ENCODE measurements at places on chromosomes 1 and 21.
A peak's percentile ranks its signal among the peaks of the same experiment; 100 is the strongest.

- no peak for DNase-seq
Observed at GRCh38 chr1:188904201-188904600, 1573.5 kb downstream of the BRINP3 start.

- no peak for DNase-seq
Observed at GRCh38 chr1:56975446-56975845, 9.6 kb upstream of the C8B start.

DNA sequence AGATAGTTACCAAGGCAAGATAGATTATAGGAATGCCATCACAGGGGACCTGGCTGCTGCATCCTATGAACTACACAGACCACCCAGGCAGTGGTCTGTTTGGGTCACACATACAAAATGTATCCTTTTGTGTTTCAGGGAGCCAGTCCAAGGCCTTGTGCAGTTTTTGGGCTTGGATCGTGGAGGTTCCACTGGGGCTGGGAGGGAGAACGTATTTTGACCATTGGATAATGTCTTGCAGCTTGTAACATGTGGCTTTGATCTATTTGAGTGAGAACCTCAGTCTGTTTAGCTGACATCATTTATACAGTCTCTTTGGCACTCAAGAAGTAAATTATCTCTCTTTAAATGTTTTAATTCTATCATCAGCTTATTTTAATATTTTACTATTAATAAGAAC, 147.3 kb downstream of the DUSP10 start:
- no peak for DNase-seq

GRCh38 chr21:39510240-39510639, 58.5 kb downstream of the SH3BGR start:
- no peak for DNase-seq

DNA sequence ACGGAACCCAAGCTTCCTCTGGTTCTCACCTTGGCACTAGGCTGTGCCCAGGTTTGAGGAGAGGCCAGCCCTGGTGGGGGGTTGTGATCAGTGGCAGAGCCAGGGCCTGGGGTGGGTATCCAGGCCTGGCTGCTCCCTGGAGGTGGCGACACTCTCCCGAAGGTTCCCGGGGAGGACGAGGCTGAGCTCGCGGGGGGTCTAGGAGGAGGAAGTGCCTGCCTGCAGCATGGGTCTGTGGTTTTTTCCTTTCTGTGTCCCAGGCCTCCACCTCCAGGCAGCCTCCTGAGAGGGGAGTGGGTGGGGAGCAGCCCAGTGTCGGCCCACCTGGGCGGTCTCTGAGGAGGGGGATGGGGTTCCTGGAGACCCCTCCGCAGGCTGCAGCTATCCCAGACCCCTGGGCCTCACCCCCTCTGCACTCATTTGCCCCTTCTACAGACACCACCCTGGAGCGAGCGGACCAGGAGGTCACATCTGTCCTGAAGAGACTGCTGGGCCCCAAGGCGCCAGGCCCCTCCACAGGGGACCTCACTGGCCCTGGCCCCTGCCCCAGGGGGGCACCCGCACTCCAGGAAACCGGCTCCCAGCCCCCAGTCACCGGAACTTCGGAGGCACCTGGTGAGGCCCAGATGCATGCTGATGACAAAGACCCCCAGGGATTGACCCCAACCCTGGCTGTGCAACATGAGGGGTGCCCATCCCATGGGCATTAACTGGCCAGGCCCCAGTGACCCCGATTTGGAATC, 44.3 kb downstream of the TRIM11 start:
- DNase-seq, result no peak

DNA sequence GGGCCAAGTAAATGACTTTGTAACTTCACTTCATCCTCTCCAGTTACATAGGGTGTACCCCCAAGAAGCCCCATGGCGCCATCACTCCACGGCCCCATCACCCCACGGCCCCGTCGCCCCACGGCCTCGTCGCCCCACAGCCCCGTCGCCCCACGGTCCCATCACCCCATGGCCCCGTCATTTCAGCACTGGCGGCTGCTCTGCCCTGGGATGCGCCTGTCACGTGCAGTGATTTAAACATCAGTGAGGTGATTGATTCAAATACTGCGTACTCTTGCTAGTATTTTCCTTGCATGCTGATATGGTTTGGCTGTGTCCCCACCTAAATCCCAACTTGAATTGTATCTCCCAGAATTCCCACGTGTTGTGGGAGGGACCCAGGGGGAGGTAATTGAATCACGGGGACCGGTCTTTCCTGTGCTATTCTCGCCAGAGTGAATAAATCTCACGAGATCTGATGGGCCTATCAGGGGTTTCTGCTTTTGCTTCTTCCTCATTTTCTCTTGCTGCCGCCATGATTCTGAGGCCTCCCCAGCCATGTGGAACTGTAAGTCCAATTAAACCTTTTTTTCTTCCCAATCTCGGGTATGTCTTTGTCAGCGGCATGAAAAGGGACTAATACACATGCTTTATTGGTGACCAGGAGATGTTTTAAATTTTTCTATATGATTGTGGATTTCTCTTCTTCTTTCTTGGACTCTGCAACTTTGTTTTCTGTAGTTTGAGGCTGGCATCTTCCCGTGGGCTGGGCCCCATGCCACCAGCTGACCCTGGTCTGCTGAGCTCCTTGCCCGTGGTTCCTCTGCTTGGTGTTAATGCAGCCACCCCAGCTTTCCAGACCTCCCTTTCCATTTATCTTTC, 50.1 kb upstream of the PCBP3 start:
- DNase-seq, result no peak

GRCh38 chr1:186118724-186119123, 256.3 kb downstream of the TPR start:
- DNase-seq, result no peak

DNA sequence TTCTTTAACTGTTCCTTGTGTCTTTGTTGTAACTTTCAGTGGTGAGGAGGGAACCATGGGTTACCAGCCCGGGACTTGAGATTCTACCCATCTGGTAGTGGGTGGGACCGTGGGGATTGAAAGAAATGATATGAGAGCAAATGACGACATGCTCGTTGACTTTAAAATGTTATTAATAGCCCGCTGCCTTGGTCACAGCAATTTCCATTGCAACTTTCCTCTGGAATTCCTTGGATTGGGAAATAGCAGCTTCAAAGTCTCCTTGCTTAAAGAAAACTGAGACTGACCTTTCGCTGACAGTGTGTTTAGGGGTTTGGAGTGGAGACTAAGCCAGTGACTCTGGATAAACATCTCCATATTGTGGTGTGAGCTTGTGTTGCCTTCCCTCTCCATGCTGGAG, 44.2 kb upstream of the MARK1 start:
- DNase-seq, result peak; percentile 15

DNA sequence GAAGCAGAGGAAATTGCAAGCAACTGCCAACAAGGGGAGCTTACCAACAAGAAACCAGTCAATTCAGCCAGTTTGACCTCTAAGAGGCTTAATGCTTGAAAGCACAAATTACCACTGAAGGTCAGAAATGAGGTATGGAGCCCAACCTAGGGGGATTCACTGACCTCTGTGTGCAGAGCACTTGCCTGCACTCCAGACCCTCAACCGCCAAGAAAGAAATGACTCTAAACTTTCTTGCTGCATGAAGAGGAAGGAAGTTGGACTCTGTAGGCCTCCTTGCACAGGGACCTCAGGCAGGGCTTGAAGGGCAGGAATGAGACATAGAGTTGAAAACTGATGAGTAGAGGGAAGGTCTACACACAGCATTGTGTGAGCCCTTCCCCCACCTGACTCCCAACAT, 10.0 kb downstream of the ARMH1 start:
- DNase-seq, result no peak

DNA sequence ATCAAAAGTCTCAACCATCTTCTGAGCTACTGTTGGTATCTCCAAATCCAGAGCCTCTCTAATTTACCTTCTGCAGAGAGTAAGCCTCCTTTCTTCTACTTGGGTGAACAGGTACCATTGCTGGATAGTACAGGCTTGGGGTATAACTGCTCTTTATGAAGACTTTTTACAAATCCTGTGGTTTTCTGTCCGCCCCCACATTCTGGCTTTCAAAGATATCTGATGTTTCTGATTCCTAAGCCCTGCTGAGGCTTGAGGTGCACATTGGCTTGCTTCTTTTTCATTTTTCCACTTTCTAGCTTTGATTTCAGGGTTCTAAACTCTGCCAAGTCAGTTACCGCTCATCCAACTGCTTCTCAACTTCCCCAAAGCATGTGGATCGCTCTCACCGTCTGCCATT, 37.1 kb downstream of the TENT5C start:
- no peak for DNase-seq

DNA sequence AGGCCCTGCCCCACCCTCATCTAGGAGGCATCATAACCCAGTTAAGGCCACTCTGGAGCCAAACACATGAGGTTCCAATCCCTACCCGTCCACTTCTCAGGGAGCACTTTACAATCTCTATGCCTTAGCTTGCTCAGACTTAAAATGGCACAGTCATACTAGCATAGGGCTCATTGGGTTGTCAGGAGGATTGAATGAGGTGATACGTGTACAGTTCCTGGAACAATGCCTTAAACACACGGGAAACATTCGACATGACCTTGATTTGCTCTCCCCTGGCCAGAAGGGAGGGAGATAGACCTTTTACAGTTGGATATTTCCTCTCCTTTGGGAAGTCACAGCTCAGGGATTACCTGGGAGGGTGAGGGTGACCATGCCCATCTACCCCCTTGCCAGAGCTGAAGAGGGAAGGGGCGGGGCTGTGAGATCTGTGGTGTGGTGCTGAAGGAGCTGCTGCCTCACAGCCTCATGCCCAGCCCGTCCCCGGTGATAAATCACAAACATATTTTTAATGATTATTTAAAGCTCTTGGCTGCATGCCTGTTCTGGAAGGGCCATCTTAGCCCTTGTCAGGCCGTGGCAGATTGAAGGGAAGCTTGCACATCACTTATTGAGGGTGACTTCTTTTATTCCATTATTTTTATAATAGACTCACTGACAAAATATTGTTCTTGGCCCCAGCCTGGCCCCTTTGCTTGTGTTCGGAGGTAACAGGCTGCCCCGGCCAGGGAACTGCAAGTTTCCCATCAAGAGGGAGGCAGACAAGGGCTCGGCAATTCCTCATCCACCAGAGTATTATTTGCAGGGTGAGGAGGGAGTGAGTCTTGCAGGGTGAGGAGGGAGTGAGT, 83.4 kb downstream of the FOXD2 start:
- DNase-seq, result no peak

DNA sequence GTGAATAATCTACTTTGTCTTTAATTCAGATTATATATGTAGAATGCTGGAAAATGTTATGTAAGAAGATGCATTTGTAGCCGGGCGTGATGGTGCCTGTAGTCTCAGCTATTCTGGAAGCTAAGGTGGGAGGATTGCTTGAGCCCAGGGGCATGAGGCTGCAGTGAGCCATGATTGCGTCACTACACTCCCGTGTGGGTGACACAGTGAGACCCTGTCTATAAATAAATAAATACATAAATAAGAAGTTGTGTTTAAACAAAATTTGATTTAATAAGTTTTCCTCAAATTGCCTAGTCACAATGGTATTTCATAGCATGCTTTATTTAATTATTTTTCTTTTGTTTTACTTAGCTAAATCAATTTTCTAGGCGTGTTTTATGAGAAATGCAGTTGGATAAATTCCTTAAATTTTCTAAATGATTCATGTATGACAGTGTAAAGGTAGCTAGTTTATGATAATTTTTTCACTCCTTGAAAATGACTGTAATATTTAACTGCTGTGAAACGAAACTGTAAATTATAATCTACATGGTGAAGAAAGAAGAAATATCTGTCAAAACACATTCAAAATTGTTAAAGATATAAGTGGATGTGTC, 232.6 kb downstream of the SRGAP2C start:
- no peak for DNase-seq

DNA sequence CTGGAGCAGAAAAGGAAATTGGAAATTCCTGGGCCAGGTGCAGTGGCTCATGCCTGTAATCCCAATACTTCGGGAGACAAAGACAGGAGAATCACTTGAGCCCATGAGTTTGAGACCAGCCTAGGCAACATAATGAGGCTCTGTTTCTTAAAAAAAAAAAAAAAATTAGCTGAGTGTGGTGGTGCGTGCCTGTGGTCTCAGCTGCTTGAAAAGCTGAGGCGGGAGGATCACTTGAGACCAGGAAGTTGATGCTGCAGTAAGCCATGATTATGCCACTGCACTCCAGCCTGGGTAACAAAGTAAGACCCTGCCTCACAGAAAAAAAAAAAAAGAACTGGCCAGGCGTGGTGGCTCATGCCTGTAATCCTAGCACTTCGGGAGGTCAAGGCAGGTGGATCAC, 56.7 kb downstream of the SRSF11 start:
- no peak for DNase-seq

DNA sequence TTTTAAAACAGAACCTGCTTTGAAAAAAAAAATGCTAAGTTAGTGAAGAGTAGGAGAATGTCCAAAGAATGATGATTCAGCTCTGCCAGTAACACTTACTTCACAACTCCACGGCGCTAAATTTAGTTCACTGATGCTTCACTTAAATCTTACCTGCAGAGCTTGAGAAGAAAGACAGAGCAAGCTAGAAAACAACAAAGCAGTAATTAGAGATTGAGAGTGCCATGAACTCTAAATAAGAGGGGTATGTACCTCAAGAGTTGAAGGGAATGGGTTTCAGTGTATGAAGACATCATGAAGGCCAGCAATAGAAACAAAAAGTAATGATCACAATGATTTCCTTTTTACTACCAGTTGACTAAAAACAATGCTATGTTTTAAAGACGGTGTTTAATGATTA, 32.8 kb downstream of the EPRS1 start:
- DNase-seq, result no peak

- DNase-seq, result peak; percentile 76
Observed at GRCh38 chr21:15667819-15668218, 62.0 kb upstream of the USP25 start.

DNA sequence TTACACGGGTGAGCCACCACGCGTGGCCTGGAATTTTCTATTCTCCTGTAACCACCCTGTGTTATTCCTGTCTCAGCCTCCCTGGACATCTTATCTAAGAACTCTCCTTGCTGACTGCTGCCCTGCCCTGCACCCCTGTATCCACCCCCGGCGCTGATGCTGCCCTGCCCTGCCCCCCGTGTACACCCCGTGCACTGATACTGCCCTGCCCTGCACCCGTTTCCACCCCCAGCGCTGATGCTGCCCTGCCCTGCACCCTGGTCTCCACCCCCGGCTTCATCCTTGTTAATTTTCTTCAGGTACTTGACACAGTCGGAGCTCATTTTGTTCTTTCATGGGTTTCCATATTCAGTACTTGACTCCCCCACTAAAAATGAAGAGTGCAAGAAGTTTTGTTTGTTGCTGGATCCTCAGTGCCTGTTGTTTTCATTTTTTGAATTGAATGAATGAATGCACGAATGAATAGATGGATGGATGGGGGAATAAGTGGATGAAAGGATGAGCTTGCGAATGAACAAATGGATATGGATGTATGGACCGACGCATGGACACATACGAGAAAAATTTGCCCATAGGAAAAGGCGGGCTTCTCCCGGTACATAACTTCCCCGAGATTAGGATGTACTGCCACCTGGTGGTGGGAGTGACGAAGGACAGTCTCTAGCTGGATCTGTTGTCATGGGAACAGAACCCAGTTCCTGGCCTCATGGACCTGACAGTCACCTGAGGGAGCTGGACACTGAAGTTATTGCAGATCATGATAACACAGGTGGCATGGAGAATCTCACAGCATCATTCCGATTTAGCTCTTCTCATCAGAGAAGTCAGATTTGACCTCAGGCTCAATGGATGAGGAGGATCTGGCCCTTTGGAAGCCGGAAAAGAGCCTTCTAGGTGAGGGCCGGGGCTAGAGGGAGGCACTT, 14.9 kb downstream of the AADACL4 start:
- DNase-seq, result peak; percentile 79
